ENCODE measurements at places on chromosomes 4 and X. TPM values are rescaled to one million over a fixed set of nuclear protein-coding genes. Genes with fewer than 3 reads are reported as not detected.

GRCh38 chr4:88318751-88319350 lies 34.5 kb upstream of the PPM1K start:
- DNase-seq: no peak

RS1 gene
- total RNA-seq: not detected

RTL9 gene
- total RNA-seq: 0.19 TPM

CT47B1 gene
- total RNA-seq: not detected

GRCh38 chrX:48938721-48939425 lies 18.5 kb downstream of the OTUD5 start:
- DNase-seq: no peak

CT45A1 gene
- total RNA-seq: not detected

GRCh38 chr4:149638073-149638472 lies 177.6 kb downstream of the IQCM start:
- no peak for DNase-seq

GRCh38 chrX:2498781-2499302 lies 1.9 kb downstream of the DHRSX start:
- DNase-seq: peak; percentile 66

SPOCK3 gene
- not detected for total RNA-seq

- peak; percentile 82 for DNase-seq
These were observed 23.7 kb upstream of the UBA1 start for GRCh38 chrX:47169726-47170515.

YY2 gene
- total RNA-seq: 2.5 TPM

- no peak for DNase-seq
These were observed 421.7 kb upstream of the HTR2C start for GRCh38 chrX:114162068-114162735.

DNA sequence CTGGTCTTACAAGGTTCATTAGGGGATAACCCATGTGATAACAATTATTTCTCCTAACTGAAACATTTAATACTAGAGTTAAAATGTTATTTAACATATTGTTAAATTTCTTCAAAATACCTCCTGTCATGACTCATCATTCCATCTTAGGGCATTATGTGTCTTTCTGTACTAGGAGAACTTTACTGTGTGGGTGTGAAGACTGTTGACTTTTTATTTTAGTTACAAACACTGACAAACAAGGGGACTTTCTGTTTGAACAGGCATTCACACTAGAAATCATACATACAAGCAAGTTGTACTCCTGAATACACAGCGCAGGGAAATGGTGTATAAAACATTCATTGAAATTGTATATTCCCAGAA lies 175.9 kb downstream of the FBXW7 start:
- no peak for DNase-seq

IL3RA gene
- 5.6 TPM for total RNA-seq

- DNase-seq: no peak
These were observed 283.4 kb downstream of the BCOR start for GRCh38 chrX:39814391-39814790.

RNF128 gene
- total RNA-seq: not detected

DNA sequence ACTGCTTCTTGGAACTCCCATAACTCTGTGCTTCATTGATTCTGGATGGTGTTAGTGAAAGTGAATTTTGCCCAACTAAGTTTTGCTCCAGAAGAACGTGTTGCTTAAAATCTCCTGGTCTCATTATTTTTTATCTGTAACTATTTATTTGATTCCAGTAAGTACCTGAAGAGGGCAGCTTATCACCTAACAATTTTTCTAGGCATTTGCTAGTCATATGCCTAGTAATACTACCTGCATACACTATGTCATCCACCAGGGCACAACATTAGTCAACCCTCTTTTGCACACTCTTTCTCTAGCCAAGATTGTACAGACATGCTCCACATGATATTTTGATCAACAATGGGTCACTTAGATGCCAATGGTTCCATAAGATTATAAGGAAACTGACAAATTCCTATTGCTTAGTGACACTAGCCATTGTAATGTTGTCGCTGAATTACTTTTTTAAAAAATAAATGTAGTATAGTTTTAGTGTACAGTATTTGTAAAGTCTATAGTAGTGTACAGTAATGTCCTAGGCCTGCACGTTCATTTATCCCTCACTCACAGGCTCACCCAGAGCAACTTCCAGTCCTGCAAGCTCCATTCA lies 499.9 kb upstream of the AADAT start:
- no peak for DNase-seq

CC2D2A gene
- 23.1 TPM for total RNA-seq

DNA sequence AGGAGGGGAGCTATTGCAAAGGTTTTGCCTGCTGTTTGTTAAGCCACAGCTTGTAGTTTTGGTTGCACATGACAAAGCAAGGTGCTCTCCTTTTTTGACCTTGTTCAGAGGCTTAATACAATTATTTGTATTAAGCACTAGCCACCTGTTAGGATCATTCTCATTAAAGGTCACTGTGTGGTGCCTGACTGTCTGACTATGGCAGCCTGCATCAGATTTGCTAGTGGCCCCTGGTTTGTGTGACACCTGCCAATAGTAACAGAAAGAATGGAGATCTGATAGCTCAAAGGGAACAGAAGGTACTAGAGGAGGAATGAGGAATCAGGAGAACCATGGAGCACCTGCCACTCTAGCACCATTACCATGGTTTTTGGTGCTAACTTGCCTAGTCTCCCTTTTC lies 102.5 kb downstream of the POLA1 start:
- no peak for DNase-seq

ATP11C gene
- 24.5 TPM for total RNA-seq

DNA sequence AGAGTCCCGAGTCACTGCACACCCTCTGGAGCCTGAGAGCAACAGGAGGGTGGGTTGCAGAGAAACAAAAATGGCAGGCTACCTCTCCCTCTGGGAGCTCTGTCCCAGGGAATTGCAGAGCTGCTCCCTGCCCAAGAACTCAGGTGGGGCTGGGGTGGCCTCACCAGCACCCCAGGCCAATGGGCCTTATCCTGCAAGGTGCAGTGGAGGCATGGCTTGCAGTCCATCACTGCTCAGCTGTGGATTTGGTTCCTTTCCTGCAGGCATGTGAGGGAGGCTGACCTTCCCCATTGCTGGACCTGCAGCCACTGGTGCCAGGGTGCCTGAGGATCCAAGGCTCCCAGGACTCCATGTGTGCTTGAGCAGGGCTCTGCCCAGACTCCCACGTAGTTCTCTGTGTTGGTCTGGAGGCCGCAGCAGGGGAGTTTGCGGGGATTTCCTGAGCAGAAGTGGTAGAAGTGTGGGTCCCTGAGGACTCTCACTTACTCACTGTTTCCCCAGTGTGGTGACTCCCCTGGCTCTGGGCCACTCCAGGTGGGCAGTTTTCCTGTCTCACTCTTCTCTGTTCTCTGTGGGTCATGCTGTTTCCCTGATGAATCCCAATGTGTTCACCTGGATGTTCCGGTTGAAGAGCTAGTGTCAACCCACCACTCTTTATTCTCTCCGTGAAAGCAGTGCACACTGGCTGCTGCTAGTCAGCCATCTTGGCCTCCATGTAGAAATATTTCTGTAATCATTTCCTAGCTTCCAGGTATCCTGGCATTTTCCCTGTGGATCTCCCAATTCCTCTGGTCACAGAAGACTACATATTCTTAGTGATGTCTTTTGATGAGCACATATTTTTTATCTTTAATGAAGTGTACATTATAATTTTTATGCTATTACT lies 82.3 kb downstream of the ARHGAP24 start:
- no peak for DNase-seq

IL21 gene
- not detected for total RNA-seq

DNA sequence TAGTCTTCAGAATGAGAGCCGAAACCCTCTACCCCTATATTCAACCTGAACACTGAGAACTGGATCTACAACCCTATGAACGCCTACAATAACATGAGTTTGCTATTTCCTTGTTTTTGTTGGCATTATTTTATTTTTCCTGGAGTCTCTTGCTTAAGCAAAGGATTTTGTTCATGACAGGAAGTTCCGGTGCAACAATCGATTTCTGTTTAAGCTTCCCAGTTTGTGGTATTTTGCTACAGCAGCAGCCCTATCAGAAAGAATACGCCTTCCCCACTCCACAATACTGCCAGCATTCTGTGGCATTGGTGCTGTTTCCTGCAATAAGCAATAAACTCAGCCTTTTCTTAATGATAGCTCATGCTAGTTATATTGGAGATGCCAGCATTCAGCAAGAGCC lies 60.9 kb downstream of the NPY5R start:
- no peak for DNase-seq

GRCh38 chr4:163492951-163493504 lies 1.5 kb upstream of the TMA16 start:
- no peak for DNase-seq

TCEAL2 gene
- total RNA-seq: 10.1 TPM

OTC gene
- 2.9 TPM for total RNA-seq

DNA sequence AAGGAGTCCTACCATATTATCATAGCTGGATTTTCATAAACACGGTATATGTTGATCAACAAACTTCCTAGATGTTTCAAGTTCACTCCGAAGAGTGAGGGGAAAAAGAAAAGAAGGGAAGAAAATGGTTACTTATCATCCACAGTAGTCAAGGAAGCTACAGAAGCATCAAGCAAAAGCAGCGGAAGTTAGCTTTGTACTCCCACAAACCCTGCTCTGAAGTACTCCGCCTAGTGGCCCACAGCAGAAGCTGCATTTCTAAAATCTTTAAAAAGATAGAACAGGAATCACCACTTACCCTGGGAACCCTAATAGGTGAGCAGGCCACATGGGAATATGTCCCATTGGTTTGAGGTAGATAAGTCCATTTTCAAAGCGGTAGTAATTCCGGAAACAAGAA lies 28.5 kb upstream of the FRG1 start:
- no peak for DNase-seq

CXCL11 gene
- total RNA-seq: not detected

TMEM271 gene
- total RNA-seq: not detected

DNA sequence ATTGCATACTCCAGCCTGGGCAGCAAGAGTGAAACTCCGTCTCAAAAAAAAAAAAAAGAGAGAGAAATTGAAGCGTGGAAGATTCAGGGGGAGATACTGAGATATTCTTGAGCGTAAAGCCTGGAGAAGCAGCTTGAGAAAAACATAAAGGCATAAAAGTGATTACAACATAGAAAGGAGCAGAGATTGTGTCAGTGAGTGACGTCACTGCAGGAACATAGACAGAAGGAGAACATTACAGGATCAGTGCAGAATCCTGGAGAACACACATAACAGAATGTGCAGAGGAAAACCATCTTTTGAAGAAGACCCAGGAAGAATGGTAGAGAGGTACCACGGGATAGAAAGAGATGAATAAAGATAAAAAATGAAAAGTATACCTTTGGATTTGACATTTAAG lies 147.0 kb downstream of the APBB2 start:
- DNase-seq: no peak

STATH gene
- total RNA-seq: not detected

DNA sequence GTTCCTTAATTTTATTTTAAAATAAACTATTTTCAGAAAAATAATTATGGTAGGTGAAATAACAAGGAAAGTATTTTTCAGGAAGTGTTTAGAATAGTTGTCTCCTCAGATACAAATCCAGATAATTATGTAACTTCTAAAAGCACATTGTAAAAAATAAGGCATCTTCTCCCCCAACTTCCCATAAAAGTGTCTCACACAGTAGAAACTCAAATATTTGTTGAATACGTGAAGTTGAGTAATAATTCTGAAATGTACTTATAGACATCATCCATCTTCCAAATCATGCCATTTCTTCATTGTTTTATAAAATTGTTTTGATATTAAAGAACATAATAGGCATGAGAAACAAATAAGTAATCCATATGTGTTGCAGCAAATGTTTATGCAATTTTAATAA lies 18.0 kb downstream of the SHISA3 start:
- no peak for DNase-seq

DNA sequence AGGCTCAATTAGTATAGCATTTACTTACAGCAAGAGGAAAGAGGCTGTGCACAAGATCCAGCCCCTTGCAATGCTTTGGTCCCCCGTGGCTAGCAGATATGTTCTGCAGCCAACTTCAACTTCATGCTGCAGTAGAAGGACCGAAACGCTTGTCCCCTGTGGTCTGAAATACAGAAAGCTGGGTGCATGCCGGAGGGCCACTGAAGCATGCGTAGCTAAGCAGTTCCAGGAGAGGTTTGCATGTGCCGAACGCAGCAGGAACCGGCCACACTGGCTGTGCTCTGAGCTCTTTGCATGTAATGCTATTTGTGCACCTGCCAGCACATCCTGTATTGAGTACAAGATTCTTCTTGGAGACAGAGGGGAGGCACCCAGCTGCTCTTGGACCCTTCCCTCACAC lies 35.8 kb upstream of the SHISA3 start:
- no peak for DNase-seq

GRCh38 chr4:6655924-6656323 lies 15.4 kb downstream of the MRFAP1 start:
- no peak for DNase-seq

- no peak for DNase-seq
These were observed 13.0 kb downstream of the RBMX start for GRCh38 chrX:136867518-136867917.

USP38 gene
- total RNA-seq: 15.4 TPM

MCF2 gene
- 0.33 TPM for total RNA-seq

- no peak for DNase-seq
These were observed 50.6 kb upstream of the TENM3 start for GRCh38 chr4:182192511-182193181.

POF1B gene
- 1.0 TPM for total RNA-seq

GRCh38 chr4:88706574-88706973 lies 8.9 kb upstream of the NAP1L5 start:
- no peak for DNase-seq

- DNase-seq: peak; percentile 29
These were observed 39.4 kb downstream of the ZNF185 start for GRCh38 chrX:152937236-152937635.

ZFP92 gene
- 0.90 TPM for total RNA-seq

MTTP gene
- not detected for total RNA-seq

DNA sequence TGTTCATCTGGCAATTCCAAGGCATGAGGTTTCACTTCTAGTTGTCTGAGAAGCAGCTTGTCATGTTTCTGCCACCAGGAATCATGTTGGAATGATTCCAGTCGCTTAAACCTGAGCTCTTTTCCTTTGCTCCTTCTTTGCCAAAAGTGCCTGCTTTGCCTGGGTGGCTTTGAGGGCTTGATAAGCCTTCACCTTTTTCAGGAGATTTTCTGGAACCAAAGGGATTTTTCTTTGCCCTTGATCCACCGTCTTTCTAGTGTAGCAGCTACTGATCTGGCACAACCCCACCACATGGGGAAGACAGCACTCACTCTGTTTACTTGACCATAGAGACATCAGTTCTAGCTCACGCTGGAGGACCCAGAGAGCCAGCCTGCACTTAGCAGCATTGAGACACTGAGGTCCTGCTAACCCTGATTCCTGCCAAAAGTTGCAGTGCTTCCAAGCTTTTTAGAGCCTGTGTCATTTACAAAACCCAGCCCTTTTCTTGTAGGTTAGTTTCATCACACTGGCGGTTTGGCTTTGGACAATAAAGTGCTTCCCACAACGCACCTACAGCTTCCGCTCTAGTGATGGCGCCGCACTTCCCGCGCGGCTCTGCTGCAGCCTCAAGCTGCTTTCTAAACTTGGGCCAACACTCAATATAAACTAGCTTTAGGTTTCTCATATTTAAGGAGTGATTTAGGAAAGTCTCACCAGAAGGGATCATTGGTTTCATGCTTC lies 7.3 kb upstream of the CCNI start:
- no peak for DNase-seq

STEEP1 gene
- total RNA-seq: 15.1 TPM
